ENCODE measurements at places on chromosomes 2 and 18. TPM values are rescaled to one million over a fixed set of nuclear protein-coding genes. Genes with fewer than 3 reads are reported as not detected.

GRCh38 chr2:119723784-119724467, 35.8 kb upstream of the PTPN4 start:
- DNase-seq: peak; percentile 25

Gene TCF23
- total RNA-seq: not detected

DNA sequence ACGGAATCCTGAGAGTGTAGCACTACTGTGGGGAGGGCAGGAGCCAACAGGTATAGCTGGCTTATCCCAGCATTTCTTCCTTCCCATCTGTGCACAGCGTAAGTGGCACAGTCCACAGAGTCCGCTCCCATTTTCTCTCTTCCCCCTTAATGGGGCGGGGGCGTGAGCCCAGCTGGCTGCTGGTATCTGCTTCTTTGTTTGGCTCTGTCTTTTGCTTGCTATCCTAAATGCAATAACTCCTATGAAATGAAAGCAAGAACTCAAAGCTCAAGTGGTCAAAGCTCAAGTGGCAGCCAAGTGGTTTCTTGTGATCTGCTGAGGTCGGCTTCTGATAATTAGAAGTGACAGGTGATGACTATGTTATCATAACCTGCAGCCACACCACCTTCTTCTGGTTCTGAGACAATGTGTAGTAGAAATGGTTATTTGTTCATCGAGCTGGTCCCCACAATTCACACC, 192.7 kb downstream of the PLCL1 start:
- no peak for DNase-seq

GRCh38 chr2:151029406-151030157, 232.1 kb downstream of the RBM43 start:
- DNase-seq: no peak

Gene COLEC12
- not detected for total RNA-seq

Gene RIT2
- not detected for total RNA-seq

Gene KYNU
- not detected for total RNA-seq

Gene HS1BP3
- total RNA-seq: 10.4 TPM

GRCh38 chr2:111133603-111134002, 12.9 kb downstream of the BCL2L11 start:
- DNase-seq: no peak

- no peak for DNase-seq
Measured at GRCh38 chr2:149021271-149021719, 17.2 kb upstream of the LYPD6B start.

Gene TMEM37
- total RNA-seq: not detected

DNA sequence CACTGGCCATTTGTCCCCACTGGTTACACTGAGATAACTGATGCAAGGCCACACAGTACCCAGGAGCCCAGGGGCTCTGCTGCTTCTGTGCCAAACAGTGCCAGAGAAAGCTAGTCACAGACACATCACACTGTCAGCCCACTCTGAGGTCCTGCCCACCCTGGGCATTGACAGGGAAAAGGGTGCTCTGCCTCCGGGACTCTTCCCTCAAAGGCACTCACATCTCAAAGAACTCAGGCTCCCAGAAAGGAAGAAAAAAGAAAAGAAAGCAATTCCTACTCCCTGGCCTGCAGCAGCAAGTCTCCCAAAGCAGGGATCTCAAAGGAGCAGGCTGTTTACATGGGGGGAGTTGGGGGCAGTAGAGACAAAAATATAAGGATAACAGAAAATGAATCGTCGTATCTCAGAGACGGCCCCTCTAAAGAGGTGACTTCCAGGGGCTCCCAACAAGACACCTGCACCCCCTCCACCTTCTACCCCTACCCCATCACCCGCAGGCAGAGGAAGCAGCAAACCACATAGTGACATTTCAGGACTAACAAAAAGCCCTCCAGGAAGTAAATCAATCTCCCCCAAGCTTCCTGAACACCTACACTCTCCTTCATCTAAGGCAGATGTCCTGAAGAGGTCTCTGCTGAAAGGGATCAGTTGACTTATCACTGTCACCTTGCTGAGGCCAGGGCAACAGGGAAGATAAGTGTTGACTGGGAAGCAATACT, 247.6 kb downstream of the TNS1 start:
- no peak for DNase-seq

Gene RGPD3
- 0.31 TPM for total RNA-seq

GRCh38 chr18:69127873-69128500, 272.7 kb upstream of the DOK6 start:
- no peak for DNase-seq

DNA sequence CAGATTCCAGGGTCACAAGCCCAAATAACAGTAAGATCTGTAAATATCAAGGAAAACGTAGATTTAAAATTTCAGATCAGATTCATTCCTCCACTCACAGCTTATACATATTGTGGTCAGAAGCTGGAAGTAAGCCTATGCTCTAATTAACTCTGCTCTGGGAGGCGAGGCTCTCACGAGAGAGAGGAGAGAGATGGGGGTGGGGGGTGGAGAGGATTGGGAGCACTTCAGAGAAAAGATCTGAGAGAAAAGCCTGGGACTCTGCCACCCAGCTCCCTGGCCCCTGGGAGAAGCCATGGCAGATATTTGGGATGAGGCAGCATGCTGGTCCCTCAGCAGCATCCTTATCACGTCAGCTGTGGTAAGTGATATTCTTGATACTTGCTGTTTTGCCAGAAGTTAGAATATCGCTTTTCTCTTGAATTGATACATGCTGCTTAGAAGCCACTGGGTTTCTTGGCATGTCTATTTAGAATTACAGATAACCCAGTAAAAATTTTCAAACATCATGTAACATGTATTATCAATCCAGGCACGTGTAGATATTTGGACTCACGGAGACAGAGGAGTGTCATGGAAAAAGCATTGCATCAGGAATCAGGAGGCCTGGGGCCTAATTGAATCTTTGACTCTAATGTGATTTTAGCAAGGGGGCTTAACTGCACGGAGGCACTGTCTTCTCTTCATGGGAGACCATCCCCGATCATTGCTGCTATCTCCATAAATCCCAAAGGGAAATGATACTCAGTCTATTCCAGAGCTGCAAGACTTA, 265.4 kb downstream of the HRH4 start:
- no peak for DNase-seq

DNA sequence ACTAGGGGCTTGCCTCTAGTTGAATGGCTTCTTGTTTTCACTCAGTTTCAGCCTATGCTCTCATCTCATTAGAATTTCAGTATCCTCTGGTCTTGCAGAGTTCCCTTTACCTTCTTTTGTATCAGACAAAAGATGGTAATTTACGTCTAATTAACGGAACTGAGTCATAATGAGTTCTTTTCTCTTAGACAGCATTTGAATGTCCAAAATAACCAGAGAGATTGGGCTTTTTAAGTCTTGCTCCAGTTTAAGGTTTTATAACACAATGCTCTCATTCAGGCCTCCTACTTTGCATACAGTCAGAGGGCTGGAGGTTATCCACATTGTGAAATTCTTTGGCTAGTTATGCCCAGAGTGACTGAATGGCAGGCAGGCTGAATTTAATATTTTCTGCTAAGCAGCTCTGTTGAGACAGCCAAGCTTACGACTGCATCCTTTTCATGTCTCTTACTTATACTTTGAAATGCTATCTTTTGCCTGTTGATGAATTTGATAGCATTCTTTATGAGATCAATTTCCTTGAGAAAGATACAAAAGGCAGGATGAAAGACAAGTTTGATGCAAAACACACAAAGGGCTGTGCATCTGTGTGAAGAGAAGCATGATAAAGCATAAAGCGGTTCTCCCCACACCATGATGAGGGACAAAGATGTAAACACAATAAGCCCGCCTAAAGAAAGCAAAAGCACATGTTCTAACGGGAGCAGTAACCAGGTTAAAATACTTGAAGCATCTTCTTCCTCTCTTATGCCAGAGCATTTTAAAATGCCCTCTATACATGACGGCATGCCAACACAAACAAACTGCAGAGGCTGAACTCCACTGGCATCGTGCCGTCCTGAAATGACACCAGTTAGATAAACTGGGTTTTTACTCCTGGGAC, 90.0 kb downstream of the CDH2 start:
- no peak for DNase-seq

DNA sequence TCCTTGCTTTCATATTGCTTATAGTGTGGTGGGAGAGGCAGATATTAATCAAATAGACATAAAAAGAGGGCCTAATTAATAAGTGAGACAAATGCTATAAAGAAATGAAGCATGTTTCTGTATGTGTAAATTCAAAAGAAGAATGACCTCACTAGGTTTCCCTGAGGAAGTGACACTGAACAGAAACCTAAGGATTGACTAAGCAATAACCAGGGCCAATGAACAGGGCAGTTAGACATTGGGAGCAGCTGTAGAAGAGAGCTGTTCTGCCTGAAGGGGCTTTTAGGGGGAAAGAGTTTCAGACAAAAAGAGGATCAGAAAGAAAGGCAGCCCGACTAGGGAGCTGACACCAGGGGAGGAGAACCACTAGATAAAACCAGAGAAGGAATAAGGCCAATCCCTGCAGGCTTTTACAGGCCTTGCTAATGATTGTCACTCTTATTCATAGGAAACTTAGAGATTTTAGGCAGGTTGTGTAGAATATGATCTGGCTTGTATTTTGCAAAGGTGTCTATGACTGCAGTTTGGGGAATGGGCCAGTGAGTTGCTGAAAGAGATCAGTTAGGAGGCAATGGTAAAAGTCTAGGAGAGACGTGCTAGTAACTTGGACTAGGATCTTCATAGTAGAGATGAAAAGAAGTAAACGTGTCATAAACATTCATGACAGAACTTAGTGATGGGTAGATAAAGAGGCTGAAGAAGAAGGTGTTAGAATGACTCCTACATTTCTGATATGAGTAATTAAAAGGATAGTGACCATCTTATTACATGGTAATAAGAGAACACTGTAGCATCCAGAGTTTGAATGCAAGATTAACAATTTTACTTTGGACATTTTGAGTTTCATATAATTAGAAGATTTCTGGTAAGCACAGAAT, 26.8 kb upstream of the NABP1 start:
- DNase-seq: no peak

Gene PLEKHH2
- total RNA-seq: 0.73 TPM

- DNase-seq: peak; percentile 24
Measured at GRCh38 chr2:64608867-64609226, 44.9 kb downstream of the SERTAD2 start.

GRCh38 chr2:120418174-120418787, 72.3 kb downstream of the INHBB start:
- peak; percentile 4 for DNase-seq

DNA sequence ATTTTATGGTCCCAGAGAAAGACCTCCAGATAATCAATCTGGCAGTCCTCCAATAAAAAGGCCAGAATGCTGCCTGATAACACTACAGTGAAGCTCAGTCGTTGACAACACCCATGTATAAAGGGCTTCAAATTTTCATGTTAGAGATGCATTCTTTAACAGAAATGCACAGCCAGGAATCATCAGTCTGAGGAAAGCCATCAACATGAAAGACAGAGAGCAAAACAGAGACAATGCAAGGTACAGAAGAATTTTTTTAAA, 13.8 kb downstream of the BABAM2 start:
- DNase-seq: no peak

DNA sequence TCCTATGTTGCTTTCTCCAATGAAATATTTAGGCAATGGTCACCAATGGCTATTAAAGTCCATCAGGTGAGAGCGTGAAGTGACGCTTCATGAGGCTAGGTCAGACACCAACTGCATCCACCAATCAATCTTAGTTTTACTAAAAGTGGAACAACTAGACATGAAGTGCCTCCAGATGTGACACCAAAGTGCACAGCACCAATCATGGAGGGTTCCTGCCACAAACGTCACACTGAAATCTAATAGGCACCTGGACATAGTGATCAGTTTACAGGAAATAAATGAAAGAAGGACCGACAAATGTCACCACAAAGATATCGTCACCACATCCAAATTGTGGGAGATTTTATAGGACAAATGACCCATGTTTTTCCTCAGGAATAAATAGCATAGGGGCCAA, 70.5 kb downstream of the PSMG2 start:
- no peak for DNase-seq

- DNase-seq: no peak
Measured at GRCh38 chr2:241935314-241935713, 65.8 kb downstream of the RTP5 start.

DNA sequence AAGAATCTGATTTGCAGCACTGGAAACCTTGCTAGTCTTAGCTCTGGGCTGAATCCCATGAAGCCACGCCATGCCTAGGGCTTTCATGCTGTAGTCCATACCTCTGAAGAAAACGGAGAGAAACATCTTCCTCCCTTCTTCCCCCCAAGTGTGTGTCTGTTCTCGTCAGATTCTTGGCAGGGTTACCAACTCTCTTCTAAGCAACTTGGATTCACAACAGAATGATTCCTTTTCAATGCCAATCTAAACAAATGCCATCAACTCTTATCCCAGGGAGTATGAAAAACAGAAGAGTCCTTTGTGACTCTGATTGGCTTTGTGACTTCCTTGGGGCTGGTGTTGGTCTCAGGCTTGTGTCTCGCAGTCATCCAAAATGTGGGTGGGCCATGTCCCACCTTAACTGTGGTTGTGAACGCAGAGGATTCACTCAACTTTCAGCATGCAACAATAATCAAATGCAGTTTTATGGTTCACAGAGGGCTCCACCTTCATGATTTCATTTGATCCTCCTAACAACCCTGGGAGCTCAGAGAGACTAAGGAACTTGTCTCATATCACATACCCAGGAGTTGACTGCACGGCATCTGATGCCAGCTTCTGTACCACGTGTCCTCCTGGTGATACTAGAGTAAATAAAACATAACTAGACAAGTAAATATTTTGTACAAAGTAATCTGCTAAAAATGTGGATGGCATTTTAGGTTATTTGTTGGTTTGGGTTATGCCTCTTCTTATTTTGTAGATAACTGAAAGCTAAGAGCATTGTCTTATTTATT, 186.0 kb upstream of the TNP1 start:
- no peak for DNase-seq

DNA sequence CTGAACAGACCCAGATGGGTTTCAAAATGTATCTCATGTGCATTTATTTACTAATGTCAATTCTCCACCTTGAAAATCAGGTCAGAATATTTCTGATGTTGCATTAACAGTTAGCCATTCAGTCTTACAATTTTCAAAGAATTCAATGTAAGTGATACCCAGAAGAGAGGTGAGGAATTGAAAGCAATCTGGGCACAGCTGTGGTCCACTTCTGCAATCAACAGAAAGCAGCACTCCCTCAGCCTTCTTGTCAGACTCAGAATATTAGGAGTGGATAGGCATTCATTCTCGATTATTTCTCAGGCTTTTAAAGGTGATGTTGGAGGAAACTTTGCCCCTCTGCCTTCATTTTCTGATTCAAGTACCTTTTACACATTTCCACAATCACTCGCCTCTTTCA, 15.7 kb downstream of the CCL20 start:
- DNase-seq: no peak

DNA sequence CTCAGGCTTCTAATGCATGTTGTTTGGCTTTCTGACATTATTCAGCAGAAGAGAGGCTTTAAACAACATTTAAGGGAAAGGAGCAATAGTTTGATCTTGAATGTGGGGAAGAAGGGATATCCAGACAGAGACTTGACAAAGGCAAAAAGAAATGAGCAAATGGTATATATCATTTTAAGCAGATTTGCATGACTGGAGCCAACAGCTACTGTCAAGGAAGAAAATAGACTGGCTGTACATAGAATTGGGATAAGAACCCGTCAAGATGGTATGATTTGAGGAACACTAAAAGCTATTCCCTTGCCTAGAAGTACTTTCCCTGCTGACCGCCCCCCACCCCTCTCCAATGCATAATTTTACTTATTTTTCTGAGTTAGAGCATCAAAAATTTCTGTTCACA, 174.5 kb downstream of the RIT2 start:
- DNase-seq: no peak

Data from activated CD4-positive, alpha-beta memory T cell treated with anti-CD3 and anti-CD28 coated beads for 36 hours (primary cell).